Posterior vena cava (tissue), 2 donors: ENCODE measurements at places on chromosomes 11 and 22.

GRCh38 chr11:9855579-9856287, 191.9 kb downstream of the SWAP70 start:
- no peak for DNase-seq

GRCh38 chr22:50481440-50482106, at the start of gene ADM2:
ADM2 (plus strand) TSS chr22:50481543; CDS start chr22:50481848, 305 bp downstream.
- DNase-seq: no peak

DNA sequence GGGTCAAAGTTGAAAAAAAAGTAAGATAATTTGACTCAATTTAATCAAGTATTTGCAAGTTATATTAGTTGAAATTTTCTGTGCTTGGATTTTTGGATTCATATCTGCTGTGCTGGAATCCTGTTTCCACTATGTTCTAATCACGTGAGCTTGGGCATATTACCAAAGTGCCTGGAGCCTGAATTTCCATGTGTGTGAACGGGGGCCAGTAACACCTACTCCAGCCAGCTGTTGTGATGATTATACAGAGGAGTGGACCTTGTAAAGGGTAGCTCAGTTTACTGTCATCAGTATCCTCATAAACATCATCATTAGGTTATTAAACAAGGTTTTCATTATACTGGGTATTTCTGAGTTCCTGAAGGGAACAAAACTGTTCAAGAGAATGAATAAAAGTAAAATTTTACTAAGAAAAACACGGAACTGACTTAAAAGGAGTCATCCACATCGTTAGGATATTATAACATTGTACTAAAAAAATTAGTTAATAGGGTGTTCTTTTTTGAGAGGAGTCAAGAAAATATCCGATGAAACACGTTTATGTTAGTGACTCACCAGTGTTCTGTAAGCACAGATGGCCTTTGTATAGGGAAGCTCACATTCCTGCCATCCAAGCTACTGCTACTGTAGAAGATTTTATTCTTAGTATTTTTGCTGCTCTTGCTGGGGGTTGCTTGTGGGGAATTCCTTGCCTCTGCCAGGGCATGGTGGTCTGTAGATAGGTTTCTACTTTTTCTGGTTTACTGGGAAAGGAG, 144.1 kb downstream of the ARHGAP42 start:
- DNase-seq: no peak

- DNase-seq: no peak
These were observed 37.6 kb upstream of the RCN1 start for GRCh38 chr11:32053151-32053888.

DNA sequence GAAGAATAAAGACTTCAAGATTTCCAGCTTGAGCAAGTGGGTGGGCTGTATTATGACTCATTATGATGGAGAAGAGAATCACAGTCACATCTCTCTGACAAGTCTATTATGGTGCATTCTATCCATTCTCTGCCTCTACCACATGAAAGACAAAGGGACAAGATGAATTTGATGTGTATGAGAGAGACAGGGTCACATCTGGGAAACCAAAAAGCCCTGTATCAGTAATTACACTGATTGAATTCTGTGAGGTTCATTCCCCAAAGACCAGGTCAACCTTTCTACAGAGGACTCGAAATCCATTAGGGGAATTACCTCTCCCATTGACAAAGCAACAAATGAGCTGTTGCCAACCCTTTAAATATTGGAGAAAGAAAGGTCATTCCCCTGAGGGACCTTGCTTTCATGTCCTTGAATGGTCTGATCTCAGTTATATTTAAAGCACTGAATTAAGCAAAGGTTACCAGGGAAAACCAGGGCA, 109.6 kb downstream of the USP35 start:
- no peak for DNase-seq

GRCh38 chr22:21919526-21920307, 32.9 kb downstream of the PPM1F start:
- no peak for DNase-seq

GRCh38 chr22:47997052-47997590, 1234.7 kb downstream of the TBC1D22A start:
- no peak for DNase-seq

GRCh38 chr11:10584071-10584501, 15.6 kb upstream of the LYVE1 start:
- DNase-seq: no peak

GRCh38 chr11:33877038-33877437, 14.8 kb downstream of the LMO2 start:
- no peak for DNase-seq

- DNase-seq: no peak
These were observed 710.3 kb upstream of the KIRREL3 start for GRCh38 chr11:127710831-127711230.

DNA sequence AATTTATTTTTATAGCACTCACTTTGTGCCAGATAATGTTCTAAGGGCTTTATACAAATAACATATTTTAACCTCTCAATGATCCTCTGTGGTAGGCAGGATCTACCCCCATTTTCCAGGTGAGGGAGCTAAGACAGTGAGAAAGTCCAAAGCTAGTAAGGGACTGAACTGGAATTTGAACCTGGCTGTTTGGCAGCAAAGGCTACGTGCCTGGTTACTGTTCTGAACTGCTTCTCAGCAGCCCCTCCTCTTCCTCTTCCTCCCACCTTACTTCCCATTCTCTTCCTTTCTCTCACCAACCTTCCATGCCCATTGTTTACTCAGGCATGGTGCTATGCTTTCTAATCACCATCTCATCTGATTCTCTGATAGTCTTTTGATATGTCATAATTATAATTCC, 82.0 kb downstream of the INSC start:
- no peak for DNase-seq

- no peak for DNase-seq
These were observed 96.0 kb downstream of the PARVA start for GRCh38 chr11:12473381-12473780.

- DNase-seq: no peak
These were observed 762.2 kb downstream of the ETS1 start for GRCh38 chr11:127825183-127825582.

DNA sequence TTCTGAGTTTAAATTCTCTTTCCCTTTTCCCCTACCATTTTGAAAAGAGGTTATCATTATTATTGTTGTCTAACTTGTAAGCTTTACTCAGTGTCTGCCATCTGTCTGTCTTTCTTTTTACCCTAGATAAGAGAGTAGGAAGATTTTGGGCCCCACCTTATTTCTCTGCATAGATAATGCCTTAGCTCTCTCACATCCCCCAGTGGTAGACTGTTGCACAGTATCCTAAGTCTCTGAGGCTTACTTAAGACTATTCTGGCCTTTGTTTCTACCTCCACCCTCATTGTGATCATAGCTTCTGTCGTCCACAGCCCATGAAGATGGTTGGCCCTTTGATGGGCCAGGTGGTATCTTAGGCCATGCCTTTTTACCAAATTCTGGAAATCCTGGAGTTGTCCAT, 3.6 kb upstream of the OR51L1 start:
- DNase-seq: no peak

DNA sequence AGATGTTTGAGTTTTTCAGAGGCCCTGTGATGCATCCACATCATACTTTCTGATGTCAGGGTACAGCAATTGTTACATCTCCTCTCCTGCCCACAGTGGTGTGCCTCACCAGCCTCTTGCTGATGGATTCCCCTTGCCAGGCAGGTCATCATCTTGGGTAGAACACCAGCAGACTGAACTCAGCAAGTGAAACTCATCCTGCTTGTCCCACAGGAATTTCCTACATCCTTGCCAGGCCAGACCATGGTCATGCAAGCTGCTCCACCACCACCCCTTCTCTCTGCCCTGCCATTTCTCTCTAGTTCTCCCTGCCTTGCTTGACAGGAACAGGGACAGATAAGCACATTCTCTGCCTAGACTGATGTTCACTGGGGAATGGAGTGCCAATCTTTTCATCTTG, 85.9 kb downstream of the PAX6 start:
- DNase-seq: no peak

DNA sequence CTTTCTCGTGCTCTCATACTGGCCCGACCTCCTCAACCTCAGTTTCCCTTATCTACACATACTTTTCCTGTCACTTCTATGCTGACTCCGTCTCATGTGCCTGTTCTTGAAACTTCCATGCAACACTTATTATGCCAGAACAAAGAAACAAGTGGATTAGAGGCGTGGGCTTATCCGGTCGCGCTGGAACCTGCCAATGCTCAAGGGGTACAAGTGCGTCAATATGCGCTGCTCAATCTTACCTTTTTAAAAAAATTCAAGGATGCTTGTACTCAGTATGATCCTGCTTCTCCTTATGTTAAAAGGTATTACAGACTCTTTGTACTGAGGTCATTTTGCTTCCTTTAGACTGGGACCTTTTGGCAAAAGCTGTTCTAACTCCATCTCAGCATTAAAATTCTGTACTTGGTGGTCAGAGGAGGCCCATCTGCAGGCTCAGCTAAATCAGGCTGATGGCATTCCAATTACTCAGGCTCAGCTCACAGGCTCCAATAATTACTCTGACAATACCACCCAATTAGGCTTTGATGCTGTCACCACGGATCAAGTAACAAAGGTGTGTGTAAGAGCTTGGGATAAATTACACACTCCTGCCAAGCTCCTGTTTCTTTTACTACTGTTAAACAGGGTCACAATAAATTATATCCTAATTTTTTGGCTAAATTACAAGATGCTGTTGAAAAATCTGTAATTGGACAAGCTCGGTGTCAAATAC, 26.3 kb upstream of the ALDH3B2 start:
- DNase-seq: no peak

- DNase-seq: peak; percentile 42
These were observed 61.8 kb downstream of the FBLN1 start for GRCh38 chr22:45564349-45565030.

GRCh38 chr22:46202897-46203600, 47.0 kb downstream of the CDPF1 start:
- no peak for DNase-seq

DNA sequence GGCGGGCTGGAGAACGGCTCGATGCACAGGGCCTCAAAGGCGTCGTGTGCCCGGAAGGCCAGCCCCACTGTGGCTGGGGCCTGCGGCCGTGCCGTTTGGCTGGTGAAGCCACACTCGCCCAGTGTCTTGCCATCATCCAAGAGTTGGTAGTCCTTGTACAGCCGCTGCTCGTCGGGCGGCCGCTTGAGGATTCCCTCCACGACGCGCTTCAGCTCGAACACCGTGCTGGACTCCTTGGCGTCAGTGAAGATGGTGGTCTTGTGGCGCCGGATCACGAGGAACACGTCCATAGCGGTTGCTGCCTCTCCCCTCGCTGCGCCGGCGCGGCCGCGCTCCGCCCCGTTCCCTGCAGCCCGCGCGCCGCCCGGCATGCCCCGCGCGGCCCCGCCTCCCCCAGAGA, 30.3 kb upstream of the PRDM10 start:
- DNase-seq: no peak

DNA sequence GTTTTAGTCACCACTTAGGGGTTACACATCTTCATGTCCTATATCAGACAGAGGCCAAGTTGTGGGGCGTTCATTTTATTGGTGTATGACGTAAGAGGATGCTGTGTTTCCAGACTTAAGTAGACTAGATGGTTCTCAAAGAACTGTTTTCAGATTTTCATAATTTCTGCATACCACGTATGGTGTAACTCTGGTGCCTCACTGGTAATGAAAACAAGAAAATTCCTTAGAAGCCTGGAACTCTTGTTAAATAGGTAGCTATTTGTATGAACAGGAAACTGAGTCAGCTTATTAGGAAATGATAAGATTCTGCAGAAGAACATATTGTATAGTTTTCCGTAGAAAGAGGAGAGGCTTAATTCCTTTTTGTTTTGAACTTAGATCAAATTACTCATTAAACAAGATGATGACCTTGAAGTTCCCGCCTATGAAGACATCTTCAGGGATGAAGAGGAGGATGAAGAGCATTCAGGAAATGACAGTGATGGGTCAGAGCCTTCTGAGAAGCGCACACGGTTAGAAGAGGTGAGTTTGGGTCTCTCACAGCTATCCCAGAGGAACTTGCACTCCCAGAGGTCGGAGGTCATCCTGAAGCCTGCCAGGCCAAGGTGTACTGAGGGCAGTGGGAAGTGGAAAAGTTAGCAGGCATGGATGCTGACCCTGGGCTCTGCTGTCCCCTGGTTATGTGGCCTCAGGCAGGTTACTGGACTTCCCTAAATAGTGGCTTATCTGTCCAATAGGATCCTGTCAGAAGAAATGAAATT, 3.9 kb downstream of the CDC45 start:
- no peak for DNase-seq

GRCh38 chr11:134783234-134783633, 371.2 kb upstream of the B3GAT1 start:
- no peak for DNase-seq

DNA sequence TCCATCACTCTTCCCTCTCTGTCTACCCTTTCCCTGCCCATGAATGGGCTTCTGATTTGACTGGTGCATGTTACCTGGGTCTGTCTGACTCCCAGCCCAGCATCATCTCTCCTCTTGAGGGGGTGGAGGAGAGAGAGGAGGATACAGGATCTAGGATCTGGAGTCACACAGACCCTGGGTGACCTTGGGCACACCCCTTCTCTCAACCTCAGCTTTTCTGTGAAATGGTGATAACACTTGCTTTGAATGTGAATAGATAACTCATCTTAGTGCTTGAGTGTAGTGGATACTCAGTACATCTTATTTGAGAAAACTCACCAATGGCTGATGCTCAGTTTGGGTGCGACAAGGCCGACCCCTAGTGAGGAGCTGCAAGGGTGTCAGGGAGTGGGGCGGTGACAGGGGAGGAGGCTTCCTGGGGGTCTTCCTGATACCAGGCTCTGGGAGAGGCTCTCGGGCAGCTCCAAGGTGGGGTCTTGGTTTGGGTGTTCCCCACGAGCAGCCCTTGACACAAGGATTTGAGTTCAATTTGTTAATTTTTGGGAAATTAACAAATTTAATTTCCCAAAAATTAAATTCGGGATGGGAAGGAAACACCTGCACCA, 9.0 kb downstream of the INCENP start:
- no peak for DNase-seq

GRCh38 chr11:124768914-124769313, 6.8 kb upstream of the ESAM start:
- no peak for DNase-seq

GRCh38 chr22:22032906-22033802, 50.6 kb upstream of the TOP3B start:
- no peak for DNase-seq

- no peak for DNase-seq
These were observed 46.1 kb upstream of the JAM3 start for GRCh38 chr11:134022748-134023147.

DNA sequence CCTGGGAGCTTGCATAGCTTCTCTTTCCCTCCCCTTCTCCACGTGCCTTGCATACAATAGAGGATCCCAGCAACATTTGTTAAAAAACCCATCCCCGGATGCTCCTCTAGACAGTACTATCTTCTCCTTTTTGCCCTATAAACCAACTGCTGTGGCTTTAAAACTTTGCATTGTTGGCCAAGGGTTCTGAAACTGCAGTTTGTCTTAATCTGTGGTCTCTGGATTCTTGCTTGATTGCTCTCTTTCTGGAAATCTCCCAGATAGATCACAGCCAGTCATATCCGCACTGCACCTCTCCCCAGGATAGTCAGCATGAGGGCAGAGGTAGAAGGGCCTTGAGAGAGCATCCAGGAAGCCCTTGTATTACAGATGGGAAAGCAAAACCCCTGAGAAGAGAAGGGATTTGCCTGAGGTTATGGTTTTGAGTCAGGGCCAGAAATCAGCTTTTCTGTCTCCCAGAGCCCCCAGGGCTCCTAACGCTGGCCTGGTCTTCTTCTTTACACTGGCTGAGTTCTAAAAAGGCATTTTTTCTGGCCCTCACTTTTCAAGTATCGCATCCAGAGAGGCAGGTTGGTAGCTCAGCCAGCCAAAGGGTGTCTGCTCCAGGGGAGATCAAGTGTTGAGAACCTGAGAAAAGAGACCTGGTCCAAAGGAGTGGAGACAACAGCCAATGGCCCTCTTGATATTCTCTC, 70.6 kb downstream of the ADM start:
- no peak for DNase-seq
